CD4-positive, alpha-beta T cell treated with Interleukin-17A for 1 hour (primary cell): ENCODE measurements at places on chromosomes 4 and X.
A peak's percentile ranks its signal among the peaks of the same experiment; 100 is the strongest.

DNA sequence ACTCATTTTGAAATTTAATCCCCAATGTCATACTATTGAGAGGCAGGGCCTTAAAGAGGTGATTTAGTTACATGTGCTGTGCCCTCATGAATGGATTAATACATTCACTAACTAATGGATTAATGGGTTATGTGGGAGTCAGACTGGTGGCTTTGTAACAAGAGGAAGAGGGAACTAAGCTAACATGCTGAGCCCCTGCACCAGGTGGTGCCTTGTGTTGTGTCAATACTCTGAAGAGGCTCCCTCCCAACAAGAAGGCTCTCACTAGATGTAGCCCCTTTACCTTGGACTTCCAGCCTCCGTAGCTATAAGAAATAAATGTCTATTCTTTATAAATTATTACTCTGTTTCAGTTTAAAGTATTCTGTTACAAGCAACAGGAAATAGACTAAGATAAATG, 411.9 kb upstream of the EMCN start:
- no peak for DNase-seq

- peak; percentile 63 for DNase-seq
Measured at GRCh38 chr4:44629280-44629866, 22.1 kb downstream of the YIPF7 start.

DNA sequence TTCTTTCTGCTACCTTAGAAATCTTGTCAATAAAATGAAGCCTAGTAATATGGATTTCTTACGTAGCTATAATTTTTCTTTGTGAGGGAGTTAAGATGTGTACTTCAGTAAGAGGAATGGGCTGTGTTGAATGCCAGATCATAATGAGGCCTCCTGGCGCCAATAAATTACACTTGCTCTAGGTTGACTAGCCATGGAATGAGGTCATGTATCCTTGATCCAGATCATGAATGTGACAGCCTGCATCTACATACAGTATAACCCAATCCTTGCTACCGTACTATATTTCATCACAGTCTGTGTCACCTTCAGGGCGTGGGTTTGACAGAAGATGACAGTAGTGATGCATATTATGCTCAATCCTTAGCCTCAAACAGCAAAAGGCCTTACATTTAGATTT, 36.2 kb downstream of the NHS start:
- no peak for DNase-seq

- DNase-seq = no peak
Measured at GRCh38 chr4:143089291-143089690, 95.4 kb upstream of the USP38 start.

DNA sequence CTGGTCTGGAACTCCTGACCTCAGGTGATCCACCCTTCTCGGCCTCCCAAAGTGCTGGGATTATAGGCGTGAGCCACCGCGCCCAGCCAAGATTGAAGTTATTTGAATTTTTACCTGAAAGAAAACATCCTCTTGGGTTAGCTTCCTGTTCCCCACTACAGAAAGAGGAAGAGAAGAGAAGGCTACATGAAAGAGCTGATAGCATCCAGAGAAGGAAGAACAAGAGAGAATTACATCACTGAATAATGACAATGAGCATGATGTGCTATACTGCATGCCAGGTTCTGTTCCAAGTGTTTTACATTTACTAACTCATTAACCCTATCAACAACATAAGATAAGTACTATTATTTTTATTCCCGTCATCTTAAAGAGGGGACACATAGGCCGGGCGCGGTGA, 11.5 kb upstream of the TBC1D1 start:
- DNase-seq = no peak

GRCh38 chrX:69530306-69530705, 26.2 kb downstream of the NALF2 start:
- DNase-seq = no peak

GRCh38 chr4:55345980-55346850, at the start of gene SRD5A3:
Gene SRD5A3 (plus strand): TSS chr4:55346242. CDS start chr4:55346337, 95 bp downstream.
- peak; percentile 80 for DNase-seq

DNA sequence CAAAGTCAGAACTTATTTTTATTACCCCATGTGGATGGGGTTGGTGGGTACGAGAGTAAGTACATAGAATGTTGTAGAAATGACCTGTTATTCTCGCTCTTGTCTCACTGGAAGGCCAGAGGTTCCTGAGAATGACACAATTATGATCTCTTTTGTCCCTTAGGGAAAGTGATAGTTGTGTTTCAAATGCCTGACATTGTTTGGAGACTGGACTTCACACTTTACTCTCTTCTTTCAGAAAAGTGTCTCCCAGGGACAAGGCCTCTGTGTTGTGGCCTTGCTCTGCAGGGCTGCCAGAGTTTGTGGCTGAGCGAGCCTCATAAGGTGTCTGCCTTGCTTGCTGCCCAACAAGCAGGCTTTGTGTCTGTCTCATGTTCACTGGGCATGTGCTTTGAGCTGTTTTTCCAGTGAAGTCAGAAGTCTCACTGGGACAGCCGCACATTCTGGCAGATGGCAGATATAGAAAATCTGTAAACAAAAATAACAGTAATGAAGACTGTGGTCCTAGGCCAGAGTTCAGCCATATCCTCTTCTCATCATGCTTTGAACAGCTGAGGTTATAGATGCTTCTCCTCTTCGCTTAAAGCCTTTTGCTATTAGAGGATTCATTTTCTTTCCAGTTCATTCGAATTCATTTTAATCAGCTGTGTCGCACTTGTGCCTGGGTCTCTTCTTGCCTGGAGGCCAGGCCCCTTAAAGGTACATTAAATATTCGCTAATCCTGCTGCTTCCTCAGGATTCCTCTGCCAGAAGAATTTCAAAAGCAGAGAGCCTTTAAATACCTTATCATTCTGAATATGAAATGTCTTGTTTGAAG, 14.4 kb downstream of the PPEF1 start:
- no peak for DNase-seq

DNA sequence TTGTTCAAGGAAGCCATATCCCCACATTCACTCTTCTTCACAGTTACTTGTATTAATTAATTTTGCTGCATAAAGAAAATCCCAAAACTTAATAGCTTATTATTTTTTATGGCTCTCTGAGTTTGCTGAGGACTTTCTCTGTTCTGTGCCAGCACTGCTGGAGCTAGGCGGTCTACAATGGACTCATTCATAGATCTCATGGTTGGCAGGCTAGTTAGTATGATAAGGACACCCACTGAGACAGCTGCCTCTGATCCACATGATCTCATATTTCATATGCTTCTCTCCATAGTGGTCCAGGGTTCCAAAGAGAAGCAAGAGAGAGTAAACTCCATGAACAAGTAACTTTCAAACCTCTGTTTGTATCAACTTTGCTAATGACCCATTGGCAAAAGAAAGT, 170.2 kb downstream of the ADGRA3 start:
- no peak for DNase-seq

- DNase-seq = no peak
Measured at GRCh38 chr4:62948108-62948507, 1461.1 kb downstream of the TECRL start.

DNA sequence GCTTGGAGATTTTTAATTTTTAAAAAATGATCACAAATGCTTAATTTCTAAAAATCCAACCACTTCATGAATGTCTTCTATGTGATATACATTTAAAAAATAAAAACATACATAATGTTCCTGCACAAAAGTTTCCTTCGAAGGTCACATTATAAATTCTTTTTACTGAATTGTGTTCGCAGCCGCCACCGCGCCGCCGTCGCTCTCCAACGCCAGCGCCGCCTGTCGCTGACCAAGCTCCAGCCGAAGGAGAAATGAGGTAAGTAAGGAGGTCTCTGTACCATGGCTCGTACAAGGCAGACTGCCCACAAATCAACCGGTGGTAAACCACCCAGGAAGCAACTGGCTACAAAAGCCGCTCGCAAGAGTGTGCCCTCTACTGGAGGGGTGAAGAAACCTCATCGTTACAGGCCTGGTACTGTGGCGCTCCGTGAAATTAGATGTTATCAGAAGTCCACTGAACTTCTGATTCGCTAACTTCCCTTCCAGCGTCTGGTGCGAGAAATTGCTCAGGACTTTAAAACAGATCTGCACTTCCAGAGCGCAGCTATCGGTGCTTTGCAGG, 48.8 kb upstream of the NEUROG2 start:
- DNase-seq = no peak

GRCh38 chr4:107818301-107818910, 6.3 kb upstream of the SGMS2 start:
- DNase-seq = no peak

- DNase-seq = no peak
Measured at GRCh38 chrX:16212436-16212835, 45.2 kb downstream of the MAGEB17 start.

DNA sequence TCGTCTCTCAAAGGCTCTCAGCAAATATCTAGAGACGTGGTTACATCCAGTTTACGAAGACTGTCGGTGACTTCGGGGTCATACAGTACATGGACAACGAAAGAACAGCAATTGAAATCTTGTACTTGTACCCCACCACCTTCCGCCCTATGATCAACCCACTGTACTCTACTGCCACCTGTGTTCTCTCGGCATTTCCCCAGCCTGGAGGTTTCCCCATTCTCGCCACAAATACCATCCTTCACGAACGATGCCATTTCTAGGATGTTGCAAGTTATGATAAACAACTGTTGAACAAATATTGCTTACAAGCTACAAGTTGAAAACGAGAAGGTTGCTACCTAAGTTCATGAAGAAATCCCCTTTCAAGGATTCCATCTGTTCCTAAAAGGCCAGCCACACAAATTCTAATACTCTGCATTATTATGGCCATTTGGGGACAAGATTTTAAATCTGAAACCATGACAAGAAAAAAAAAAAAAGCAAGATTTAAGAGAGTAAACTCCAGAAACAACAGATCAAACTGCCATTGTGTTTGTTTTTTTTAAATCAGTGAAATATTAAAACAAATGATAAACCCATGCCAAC, 1.6 kb downstream of the APBB2 start:
- no peak for DNase-seq

GRCh38 chr4:55808186-55808585, 11.4 kb upstream of the EXOC1L start:
- no peak for DNase-seq

DNA sequence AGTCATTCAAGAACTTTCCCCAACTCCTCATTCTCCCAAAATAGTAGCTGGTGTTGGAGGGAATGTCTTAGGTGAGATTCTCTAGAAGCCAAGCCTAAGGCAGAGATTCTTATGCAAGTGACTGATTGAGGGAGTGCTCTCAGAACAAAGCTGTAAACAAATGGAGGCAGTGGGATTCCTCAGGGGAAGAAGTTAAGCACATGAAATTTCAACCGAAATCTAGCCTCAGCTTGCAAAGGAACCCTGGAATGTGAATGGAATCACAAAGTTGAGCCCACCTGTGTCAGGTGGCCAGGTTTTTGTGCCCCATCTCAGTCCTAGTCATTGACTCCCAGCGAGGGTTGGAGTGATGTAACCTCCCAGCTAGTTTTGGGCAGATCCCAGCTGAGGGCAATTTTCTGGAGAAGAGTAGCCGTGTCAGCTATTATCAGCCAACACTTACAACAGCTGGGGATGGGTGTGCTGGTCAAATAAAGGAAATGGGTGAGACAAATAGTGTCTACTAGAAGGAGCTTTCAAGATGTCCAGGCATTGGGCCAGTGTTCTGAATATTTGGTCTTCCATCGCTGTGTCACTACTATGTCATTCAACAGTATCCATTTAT, 29.7 kb upstream of the FGF2 start:
- no peak for DNase-seq

GRCh38 chrX:122866532-122866931, 317.5 kb upstream of the GRIA3 start:
- DNase-seq = no peak

DNA sequence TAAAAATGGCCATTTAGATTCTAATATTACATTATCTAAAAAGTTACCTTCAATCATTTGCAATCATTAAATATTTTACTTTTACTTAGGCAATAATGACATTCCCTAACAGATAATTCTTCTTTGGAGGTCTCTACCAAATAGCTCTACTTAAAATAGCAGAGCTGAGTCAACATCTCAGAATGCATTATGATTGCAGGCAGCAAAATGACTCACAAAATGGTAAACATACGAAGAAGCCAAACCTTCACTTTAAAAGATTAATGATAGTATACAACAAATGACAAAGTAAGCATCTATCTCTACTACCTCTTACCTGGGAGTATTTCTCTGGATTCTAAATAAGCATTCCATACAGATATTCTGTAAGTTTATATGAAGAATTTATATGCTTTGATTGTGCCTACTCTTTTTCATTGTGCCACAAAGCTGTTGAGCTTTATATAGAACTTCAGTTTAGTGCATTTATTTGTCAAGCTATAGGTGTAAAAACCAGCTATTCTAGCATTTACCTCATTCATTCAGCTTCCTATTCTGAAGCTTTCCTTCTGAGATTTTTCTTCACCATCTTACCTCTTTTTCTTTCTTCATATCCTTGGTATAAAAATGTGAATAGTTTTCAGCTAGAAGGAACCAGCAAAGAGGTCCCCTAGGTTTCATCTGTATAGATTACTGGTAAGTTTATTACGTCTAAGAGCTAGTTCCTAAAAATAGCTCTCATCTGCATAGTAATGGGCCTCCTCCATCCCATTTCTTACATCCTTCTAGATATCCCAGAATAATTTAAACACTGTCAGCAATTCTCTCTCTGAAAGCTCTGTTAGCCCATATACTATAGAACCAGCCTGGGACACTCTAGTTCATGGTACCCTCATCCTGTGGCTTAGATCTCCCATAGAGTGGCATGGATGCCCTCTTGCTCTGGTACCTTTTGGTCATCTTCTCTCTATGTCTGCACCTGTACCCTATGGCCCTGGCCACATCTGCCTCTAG, 17.2 kb upstream of the SPCS3 start:
- DNase-seq = no peak

DNA sequence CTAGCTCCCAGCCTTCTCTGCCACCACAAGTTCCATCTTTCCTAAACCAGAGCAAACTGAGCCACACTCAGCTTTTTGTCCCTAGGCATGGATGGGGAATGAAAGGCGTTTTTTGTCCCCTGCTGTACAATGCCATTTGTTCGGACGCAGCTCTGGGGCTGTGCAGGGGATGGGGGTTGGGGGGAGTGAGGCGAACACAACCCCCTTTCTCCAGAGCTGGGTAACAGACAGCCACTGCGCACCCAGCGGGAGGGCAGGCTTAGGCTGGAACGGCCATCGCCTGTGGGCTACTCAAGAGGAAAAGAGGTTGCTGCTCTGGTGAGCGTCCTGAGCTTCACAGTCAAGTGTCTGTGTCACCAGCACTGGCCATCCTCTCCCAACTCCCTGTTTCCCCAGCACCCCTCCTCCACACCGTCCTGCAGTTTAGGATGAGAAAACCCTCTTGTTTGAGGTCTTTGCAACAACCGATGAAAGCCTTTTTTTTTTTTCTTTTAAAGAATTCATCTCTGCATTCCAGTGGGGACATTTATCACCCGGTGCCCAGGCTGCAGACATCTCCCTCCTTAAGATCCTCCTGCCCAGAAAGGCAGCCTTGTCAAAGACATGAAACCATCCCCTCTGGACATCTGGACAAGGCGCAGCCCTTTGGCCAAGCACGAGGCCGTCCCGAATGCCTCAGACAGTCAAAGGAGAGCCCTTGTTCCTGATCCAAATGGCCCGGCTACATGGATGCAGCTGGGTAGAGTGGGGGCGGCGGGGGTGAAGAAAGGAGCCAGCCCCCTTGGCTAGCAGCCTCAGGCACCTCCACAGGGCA, 419.6 kb downstream of the BCOR start:
- DNase-seq = no peak

GRCh38 chrX:78950009-78950835, 5.0 kb downstream of the P2RY10 start:
- no peak for DNase-seq

GRCh38 chr4:8844976-8845690, 26.5 kb downstream of the HMX1 start:
- no peak for DNase-seq

GRCh38 chr4:125736057-125736456, 421.3 kb downstream of the FAT4 start:
- no peak for DNase-seq

- DNase-seq = no peak
Measured at GRCh38 chr4:25811374-25811690, 51.5 kb downstream of the SEL1L3 start.

- DNase-seq = no peak
Measured at GRCh38 chrX:139304471-139304870, 226.1 kb upstream of the F9 start.
